NCI-H524 treated with DMSO at 0.1 percent for 48 hours (cell line): ENCODE measurements at places on chromosomes 6 and 20.

GRCh38 chr20:25495189-25495824 is 87.8 kb downstream of the GINS1 start:
- no peak for DNase-seq

DNA sequence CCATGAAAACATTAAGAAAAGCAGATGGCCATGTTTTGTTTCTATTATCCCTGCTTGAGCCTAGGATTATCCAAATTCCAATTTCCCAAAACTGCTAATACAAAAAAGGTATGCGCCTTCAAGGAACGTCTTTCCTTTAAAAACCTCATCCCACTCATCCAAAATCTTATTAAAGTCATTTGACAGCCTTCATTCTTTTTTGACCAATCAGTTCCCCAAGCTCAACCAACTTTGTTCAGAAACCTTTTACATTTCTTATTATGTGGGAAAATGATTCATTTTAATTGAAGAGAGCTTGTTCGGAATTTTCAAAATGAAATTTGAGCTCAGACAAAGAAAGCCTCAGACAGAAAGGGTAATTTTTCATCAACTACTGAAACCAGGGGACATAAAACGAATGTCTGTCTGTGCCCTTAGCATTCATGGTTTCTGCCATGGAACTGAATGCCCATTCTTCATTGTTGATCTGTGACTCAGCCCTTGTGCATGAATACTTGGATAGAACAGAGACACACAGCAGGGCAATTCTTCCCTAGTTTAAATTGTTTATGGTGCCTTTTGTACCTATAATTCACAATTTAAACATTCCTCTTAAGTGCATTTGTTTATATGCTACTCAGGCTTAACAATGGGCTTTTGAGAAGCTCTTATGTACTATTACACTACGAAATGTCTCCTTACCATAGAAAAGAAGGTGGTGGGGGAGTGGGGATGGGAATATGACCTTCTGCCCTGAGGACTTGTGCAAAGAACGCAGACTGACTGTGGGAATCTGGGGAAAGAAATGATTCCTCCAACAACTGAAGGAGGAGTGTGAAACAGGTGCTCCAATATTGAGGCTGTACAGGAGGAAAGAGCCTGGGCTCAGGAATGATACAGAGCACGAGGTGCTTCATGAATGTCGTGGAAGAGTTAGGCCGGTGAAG is 49.8 kb upstream of the ERVFRD-1 start:
- no peak for DNase-seq

GRCh38 chr6:77650098-77650663 is 2.7 kb upstream of the MEI4 start:
- no peak for DNase-seq

- DNase-seq, result no peak
Observed at GRCh38 chr20:38304845-38305447, 990 bp downstream of the BPI start.

DNA sequence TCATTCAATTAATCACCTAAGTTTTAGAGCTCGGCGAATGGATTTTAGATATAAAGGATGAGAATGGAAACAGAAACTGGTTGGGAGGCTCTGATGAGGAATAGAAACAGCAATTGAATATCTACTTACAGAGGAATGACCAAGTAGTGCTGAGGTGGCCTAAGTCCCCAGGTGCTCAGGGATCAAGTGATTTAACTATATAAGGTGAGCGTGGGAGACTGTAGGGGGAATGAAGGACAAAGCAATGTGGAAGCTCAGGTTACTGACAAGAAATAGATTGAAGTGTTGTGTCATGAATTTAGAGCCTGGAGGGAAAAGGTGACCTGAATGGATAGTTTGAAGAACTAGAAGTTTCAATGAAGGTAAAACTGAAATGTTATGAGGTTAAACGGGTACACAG is 495.4 kb upstream of the SOX4 start:
- no peak for DNase-seq

GRCh38 chr6:105091140-105091829 is 88.5 kb downstream of the POPDC3 start:
- no peak for DNase-seq

GRCh38 chr6:28901831-28902230 is 22.0 kb downstream of the TRIM27 start:
- DNase-seq, result no peak

- no peak for DNase-seq
Observed at GRCh38 chr6:13848522-13849150, 34.3 kb upstream of the MCUR1 start.

GRCh38 chr6:1088492-1089001 is 223.4 kb upstream of the FOXQ1 start:
- no peak for DNase-seq

GRCh38 chr20:2168946-2169345 is 67.3 kb downstream of the STK35 start:
- DNase-seq, result no peak

DNA sequence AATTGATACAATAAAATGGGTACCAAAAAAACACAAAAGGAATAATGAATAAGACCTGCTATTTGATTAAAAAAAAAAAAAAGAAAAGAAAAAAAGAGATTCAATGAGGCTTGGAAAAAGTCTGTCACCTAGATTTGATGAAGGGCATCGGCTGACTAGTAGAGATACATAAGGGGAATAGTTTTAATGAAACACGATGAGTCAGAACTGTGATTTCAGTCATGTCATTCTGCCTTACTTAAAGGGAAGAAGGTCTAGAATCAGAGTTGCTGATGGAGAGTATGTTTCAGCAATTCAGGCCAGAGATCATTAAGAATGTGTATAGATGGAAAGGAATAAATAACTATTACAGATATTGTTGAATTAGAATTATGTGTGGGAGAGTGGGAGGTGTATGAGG is 565.9 kb upstream of the RNF217 start:
- DNase-seq, result no peak

- no peak for DNase-seq
Observed at GRCh38 chr20:8855315-8855714, 213.6 kb upstream of the PLCB4 start.

- no peak for DNase-seq
Observed at GRCh38 chr20:11459090-11459890, 458.4 kb upstream of the BTBD3 start.

GRCh38 chr6:41813469-41813868 is 26.0 kb downstream of the TOMM6 start:
- DNase-seq, result no peak

DNA sequence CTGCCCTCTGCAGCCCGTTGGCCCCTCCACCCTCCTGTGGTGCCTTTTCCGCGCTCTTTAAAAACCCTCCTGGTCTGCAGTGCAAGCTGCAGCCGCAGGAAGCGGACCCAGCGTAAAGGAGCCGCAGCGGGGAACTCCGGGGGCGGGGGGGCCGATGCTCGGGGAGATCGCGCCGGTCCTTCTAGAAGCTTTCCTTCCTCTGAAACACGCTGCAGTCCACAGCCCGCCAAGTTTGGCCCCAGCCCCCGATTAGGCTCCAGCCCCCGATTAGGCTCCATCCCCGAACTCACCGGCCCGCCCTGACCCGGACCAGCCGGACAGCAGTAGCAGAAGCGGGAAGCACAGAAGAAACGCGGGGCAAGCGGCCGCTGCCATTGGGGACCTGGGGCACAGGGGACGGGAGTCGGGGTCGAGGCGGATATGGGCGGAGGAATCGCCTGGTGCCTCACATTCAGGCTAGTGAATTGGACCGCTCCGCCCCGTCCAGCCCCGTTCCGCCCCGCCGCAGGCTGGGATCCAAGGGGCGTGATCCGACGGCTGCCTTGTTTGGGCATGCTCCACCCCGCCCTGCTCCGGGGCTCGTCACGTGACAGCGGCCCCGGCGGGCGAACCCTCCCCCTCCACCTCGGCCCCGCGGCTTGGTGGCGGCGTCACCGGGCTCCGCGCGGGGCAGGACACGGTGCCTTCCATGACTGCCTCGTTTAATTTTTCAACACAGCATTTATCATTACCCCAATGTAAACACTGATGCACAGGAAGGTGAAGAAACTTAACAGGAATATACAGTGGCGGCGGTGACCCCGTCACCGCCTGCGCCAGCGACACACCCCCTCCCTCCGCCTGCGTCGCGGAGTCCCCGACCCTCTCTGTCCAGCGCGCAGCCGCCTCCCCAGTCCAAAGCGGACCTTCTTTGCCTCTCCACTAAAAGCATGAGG is 20.3 kb downstream of the RAET1L start:
- DNase-seq, result peak; percentile 77

DNA sequence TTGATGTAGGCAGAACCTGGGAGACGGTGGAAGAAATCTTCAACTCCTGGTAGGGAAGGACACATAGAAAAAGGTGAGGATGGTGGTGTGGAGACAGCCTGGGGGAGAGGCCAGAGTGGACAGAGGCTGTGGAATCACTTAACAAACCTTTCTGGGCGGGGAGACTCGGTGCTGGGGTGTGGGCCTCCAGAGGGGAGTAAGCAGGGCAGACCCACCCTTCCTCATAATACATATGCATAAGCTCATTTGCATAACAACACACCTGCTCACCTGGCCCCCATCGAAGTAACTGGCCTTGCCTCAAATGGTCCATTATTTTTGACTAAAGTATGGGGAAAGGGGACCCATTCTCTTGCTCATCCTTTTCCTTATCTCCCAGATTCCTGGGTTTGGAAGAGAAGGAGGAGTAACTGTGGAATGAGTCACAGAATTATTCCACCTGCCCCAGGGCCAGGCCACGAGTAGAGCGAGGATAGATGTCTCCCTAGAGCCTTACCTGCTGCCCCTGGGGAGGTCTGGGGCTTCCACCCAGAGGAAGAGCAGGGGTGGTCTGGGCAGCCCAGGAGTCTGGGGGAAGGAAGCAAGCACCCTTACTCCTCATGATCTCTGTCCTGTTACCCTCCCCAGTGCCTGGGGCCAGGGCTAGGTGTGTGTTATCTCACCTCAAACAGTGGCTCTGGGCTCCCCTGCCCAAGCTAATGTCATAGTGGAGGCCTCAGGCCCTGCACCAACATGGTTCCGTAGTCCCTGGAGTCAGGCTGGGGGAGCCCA is 10.7 kb upstream of the VEGFA start:
- no peak for DNase-seq

DNA sequence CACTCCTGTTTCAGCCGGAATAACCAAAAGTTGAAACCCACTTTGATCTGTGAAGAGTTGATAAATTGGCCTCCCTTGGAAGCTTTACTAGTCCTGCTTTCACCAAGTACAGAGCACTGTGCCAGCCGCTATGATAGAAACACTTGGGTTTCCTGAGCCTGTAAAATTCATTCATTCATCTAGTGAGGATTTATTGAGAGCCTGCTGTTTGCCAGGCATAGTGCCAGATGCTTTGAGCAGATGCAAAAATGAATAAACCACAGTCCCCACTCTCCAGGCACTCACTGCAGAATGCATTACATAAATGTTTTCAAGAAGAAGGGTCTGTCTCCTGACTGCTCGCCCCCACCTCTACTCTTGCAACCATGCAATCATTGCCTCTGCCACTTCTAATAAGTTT is 25.3 kb upstream of the TMEM217 start:
- no peak for DNase-seq

DNA sequence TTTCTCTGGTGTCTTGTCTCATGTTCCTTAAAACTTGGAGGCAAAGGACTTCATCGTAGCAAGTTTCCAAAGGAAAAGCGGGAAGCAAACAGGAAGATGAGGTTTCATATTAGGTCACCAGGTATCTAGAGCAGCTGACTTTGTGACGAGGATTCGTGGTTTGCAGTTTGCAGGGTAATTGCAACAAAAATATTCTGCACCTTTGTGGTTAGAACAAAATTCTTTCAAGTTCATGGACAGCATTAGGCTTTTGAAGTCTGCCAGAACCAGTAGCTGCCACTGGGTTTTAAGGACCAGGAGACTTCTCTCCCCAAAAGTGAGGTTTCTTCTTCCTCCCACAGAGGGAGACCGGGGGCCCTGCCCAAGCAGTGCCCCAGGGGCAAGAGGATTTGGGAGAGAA is 63.4 kb downstream of the RPP40 start:
- DNase-seq, result no peak

DNA sequence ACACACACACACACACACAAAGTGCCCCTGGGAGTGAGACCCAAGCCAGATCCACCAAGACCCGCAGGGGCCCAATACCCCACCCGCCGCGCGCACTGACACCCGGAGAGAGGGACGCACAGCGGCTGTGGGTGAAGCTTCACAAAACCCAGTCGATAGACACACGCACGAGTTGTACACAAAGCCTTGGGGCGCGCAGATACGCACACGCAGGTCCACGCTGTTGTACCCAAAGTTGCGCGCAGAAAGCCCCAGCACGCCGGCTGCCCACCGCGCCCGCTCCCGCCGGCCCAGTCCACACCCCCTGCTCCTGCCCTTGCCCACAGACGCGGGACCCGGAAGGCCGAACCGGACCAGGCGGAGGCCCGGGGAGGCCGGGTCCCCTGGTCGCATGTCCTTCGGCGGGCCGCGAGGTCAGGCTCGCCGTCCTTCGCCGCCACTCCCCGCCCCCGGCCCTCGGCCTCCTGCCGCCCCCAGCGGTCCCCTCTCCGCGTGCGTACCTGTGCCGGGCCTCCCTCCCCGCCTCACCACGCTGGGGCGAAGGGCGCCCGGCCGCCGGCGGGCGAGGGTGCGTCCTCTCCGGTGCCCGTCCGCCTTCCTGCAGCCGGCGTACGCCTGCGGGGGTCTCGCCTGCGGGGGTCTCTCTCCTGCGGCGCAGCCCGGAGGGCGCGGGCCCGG is at the start of gene TMEM74B:
Gene TMEM74B (minus strand): TSS at position 344 of the 678 bp plus-strand sequence. CDS start 1,180 bp downstream, outside the sequence.
- no peak for DNase-seq

- DNase-seq, result no peak
Observed at GRCh38 chr6:122187186-122187585, 212.3 kb upstream of the HSF2 start.

DNA sequence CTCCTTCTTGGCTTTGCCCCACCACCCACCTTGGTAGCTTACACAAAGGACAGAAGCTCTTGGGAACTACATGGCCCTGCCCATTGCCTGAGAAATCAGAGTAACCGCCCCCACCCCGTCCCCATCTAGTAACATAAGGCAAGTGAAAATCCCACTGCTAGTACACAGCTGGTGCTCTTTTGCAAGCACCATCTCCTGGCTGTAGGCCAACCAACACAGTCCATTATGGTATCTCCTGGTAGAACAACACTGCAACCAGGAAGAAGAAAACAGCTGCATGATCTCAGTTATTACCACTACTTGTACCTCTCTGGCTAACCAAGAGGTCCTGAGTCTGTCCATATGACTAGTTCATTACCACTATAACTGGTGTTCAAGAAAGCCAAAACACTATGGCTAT is 841.1 kb upstream of the MANEA start:
- peak; percentile 65 for DNase-seq

GRCh38 chr6:108287373-108287772 is 7.5 kb upstream of the AFG1L start:
- DNase-seq, result no peak

- no peak for DNase-seq
Observed at GRCh38 chr20:44819936-44820335, 9.6 kb upstream of the RIMS4 start.

- no peak for DNase-seq
Observed at GRCh38 chr20:57421253-57422220, 30.3 kb downstream of the RBM38 start.

DNA sequence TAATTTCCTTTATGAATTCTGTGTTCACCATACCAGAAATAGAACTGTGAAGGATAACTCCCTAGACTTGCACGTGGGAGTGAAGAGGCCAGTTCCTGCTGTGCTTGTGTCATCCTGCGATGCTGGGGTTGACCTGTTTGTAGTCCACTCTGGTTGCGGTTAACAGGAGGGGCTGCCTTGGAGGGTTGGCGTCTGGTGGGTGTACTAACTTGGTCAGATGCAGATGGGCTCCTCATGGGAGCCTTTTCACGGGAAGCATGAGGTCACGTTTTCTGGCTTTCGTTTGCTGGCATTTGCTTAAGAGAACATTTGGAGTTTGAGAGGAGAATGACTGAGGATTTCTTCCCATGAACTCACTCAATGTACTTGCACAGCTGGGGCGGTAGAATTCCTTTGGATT is 41.2 kb downstream of the IGF2R start:
- DNase-seq, result no peak
